ENCODE measurements at places on chromosomes 6 and 20.
A peak's percentile ranks its signal among the peaks of the same experiment; 100 is the strongest.

- DNase-seq = no peak
These were observed 6.3 kb upstream of the GJA1 start for GRCh38 chr6:121428872-121429756.

GRCh38 chr6:116354236-116354635, 16.5 kb upstream of the DSE start:
- DNase-seq = no peak

DNA sequence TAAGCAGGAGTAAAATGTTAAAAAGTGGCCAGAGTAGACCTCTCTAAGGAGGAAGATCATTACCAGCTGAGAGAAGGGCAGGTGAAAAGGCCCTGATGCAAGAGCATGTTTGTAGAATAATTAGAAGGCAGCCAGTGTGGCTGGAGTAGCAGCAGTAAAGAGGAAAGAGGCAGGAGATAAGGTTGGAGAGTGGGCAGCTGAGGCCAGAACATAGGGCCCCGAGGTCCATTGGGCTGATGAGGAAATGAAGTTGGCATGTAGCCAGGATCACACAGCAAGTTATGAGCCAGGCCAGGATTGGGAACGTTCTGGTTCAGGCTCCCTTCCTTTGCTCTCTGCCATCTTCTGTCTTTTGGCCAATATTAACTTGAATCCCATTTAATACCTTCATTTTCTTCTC, 51.6 kb downstream of the RALY start:
- no peak for DNase-seq

- no peak for DNase-seq
These were observed 34.7 kb downstream of the FILIP1 start for GRCh38 chr6:75458895-75459294.

DNA sequence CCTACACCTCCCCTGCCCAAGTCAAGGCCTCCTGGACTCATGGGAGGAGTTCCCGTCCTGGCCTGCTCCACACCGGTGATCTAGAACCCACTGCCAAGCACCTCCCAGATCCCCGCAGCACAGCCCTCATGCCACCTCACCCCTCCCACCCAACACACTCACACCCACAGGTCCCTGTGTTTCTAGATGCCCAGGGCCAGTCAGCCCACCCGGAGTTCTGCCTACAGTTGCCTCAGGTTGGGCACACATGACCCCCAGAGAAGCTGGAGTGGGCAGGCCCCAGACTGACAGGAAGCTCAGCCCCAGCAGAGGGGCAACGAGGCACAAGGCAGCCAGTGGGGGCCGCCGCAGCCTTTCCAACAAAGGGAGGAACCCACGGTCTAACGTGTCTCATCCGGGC, 29.6 kb downstream of the RRBP1 start:
- no peak for DNase-seq

DNA sequence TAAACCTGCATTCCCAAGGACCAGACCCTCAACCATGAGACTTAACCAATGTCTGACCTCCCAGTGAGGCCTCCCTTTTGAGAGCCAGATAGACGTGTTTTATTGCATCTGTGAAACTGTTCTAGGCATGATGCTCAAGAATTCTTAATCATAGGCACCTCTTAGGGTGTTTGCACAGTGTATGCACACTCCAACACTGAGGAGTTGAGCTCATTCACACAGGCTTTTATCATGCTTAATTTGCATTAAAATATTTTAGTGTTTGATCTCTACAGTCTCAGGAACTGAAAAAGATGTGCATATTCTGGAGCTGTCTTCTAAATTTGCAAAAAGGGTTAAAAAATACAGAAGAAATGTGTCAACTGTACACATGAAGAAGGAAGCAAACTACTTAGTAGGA, 27.4 kb downstream of the RHAG start:
- DNase-seq = no peak

GRCh38 chr6:40724886-40725285, 137.7 kb upstream of the LRFN2 start:
- DNase-seq = no peak

DNA sequence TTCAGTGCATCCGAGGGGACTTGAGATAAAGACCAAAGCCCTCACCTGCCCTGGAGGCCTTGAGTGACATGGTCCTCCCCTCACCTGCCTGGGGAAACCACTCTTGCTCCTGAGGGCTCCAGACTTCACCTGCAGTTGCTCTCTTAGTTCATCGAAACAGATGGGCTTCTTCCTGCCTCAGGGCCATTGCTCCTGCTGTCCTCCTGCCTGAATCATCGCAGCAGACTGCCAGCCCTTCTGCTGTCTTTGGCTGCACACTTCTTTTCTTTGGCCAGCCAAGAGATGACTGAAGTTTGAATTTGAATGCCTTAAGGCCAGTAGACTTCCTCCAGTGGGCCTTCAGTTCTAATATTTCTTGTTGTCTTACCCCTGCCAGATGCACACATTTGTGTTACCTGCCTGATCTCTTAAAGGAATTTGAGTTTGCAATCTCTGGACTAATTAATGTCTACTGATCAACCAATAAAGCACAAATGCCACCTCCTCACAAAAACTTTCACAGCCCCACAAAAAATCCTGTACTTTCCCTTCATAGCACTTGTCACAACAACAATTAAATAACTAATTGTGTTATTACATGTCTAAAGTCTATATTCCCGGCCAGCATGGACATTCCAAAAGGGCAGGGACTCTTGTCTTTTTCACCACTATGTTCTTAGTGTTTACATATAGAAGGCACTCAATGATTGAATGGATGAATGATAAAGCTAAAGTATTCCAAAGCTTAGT, 56.7 kb upstream of the SGK1 start:
- DNase-seq = no peak

DNA sequence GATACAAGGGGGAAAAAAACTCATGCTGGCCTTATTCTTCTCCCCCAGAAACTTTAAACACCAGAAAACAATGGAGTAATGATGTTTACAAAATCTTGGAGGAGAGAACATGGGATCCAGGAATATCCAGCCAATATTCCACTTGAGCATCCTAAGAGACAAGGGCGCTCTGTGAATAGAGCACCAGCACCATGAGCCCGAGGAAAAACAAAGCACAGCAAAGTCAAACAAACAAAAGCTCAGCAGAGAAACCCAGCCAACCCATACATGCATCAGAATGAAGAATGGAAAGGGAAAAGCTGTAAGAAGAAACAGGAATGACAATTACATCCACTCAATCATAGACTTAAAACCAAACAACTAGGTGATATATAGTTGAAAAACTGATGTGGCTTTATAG, 4.6 kb upstream of the NAA20 start:
- DNase-seq = no peak

GRCh38 chr6:108365478-108365877, 70.6 kb downstream of the AFG1L start:
- no peak for DNase-seq

GRCh38 chr6:79543886-79544285, 6.7 kb upstream of the LCA5 start:
- no peak for DNase-seq

DNA sequence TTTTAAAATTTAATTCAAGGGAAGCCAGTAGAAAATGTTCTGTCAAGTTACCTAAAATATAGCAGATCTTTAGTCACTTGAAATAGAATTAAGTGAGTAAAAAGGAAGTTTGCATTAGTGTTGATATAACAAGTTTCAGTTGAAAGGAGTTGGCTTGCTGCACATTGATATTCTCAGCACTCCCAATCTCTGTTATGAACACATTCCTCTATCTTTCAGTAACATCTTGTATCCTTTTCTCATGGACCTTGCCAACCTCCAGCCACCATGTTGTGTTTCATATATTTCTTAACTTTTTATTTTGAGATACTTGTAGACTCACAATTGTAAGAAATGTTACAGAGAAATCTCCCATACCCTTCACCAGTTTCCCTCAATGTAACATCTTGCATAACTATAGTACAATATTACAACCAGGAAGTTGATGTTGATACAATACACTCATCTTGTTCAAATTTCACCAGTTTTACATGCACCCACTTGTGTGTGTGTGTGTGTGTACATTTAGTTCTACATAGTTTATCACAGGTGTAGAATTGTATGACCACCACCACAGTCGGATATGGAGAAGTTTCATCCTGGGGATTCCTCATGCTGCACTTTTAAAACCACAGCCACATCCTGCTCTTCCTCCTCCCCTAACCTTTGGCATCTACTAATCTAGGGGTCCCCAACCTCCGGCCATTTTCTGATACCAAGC, 20.2 kb upstream of the PAQR8 start:
- DNase-seq = no peak

DNA sequence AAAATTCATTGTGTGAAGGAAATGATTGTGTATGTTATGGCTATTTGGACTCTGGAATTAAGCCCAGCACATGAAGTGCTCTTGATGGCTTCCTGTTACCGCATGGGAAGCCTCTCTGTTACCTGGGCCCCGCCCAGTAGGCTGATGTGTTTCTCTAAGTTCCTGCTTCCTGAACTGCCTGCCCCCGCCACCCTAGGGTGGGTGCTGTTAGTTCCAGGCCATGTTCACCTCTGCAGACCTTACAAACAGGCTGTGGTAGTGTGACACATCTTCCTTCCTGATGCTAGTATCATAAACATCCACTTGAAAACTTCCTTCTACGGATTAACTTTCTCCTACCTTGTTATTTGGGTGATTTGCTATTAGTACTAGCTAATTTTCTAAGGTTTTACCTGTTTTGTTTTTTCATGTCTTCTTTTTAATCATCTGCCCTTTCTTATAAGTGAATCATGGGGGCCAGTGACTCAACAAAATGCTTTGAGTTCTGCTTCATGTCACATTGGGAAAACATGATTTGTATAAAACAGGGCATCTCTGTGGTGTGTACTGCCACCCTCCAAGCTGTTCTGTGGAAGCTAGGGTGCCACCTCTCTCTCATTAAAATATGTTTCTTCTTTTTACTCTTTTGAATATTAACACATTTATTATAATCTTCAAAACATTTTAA, 40.6 kb downstream of the SH3BGRL2 start:
- DNase-seq = no peak

DNA sequence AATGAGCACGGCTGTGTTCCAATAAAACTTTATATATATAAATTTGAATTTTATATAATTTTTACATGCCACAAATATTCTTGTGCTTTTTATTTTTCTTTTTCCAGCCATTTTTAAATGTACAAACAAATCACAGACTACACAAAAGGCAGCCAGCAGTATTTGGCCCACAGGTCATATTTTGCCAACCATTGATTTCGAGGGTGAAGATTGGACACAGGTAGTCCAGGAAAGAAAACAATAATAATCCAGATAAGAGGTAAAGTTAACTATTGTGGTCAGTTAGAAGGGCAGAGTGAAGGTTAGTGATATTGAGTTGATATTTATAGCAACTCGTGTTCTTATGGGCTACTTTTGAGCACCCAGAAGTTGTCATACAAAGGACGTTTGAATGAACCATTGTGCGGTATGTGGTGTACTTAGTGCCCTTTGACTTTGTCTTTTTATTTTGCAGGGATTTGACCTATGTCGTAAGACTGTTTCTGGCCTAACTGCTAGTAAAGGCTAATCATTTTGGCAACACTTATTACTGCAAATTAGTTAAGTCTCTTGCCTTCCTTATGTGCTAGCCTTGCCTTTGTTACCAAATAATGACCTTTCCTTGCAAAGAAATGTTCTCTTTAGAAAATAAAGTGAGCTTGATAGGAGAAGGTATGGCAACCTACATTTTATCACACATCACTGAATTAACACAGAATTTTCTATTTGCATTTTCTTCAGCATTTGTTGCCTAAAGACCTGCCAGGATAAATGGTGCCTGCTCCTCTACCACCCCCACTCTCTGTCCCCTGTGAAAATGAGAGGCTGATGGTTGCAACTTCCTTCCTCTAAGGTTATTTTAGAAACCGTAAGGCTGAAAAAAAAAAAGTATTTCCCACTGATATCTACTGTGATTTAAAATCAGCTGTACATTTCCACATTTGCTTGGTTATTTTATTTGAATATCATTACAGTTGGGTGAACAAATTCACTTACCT, 493.9 kb upstream of the SOX4 start:
- no peak for DNase-seq

GRCh38 chr6:112054001-112054400, at the start of gene CCN6:
Gene CCN6 (plus strand): TSS chr6:112054104. CDS start chr6:112054358, 254 bp downstream.
- no peak for DNase-seq

- DNase-seq = no peak
These were observed 81.9 kb upstream of the E2F3 start for GRCh38 chr6:20319520-20320357.

DNA sequence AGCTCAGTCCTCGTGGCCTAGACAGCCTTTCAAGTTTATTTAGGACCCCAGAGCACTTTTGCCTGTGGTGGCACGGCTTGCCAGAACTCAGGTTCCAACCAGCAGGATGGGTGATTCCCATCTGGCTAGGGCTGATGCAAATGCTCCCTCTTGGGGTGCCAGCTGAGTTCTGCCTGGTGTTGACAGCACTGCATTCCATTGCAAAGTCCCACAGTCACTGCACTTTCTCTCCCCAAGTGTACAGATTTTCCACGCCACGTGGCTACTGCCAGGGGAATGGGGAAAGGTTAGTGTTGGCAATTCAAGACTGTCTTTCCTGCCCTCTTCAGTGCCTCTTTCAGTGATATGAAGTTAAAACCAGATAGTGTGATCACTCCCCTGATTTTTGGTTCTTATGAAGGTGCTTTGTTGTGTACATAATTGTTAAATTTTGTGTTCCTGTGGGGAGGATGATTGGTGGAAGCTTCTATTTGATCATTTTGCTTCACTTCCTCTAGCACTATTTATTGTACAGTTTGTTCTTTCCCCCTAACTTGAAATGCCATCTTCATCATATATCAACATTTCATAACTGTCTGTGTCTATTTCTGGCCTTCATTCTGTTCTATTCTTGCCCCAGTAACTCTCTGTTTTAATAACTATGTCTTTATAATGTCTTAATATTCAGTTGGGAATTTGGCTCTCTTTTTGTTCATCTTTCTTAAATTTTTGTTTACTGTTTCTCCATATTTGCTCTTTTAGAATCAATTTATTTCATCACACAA, 86.2 kb downstream of the CFAP61 start:
- no peak for DNase-seq

- DNase-seq = no peak
These were observed 192.6 kb downstream of the NRN1 start for GRCh38 chr6:5814116-5814515.

GRCh38 chr6:33108307-33108706, 32.5 kb downstream of the HLA-DPB1 start:
- no peak for DNase-seq

- DNase-seq = no peak
These were observed 158.7 kb upstream of the PDE10A start for GRCh38 chr6:165821754-165822153.

GRCh38 chr6:134934793-134935485, 15.0 kb downstream of the ALDH8A1 start:
- DNase-seq = peak; percentile 45

GRCh38 chr6:138493413-138493812, 5.9 kb downstream of the NHSL1 start:
- DNase-seq = peak; percentile 97

- DNase-seq = no peak
These were observed 51.2 kb upstream of the TPD52L1 start for GRCh38 chr6:125102411-125102810.

DNA sequence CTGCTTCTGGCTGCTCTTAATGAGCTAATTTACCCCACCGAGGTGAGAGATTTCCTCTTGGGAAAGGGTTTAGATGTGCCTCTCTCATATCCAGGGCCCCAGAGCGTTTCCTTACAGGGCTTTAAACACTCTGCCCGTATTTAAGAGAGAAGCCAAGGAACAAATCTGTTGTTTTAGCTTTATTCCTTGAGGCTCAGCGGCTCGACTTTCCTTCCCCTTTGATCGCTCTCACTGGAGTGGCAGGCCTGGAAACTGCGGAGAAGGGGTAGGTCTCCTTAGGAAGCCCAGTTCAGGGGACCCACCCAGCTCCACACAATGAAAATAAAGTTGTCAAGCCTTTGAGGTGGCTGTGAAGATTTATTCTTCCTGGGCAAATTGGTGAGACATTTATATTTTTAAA, 132.0 kb upstream of the JAG1 start:
- DNase-seq = no peak

- no peak for DNase-seq
These were observed 157.2 kb downstream of the CD83 start for GRCh38 chr6:14274546-14275492.
